ENCODE measurements at places on chromosomes 1 and 21.

GRCh38 chr1:57796616-57797015 lies 372.8 kb upstream of the DAB1 start:
- no peak for DNase-seq

GRCh38 chr1:236604905-236605806 lies 840 bp upstream of the HEATR1 start:
- DNase-seq = no peak

GRCh38 chr1:222225316-222225691 lies 322.6 kb downstream of the HHIPL2 start:
- no peak for DNase-seq

GRCh38 chr1:155976062-155976912 lies 2.1 kb downstream of the ARHGEF2 start:
- no peak for DNase-seq

GRCh38 chr1:28078680-28079626 lies 9.5 kb downstream of the EYA3 start:
- DNase-seq = no peak

DNA sequence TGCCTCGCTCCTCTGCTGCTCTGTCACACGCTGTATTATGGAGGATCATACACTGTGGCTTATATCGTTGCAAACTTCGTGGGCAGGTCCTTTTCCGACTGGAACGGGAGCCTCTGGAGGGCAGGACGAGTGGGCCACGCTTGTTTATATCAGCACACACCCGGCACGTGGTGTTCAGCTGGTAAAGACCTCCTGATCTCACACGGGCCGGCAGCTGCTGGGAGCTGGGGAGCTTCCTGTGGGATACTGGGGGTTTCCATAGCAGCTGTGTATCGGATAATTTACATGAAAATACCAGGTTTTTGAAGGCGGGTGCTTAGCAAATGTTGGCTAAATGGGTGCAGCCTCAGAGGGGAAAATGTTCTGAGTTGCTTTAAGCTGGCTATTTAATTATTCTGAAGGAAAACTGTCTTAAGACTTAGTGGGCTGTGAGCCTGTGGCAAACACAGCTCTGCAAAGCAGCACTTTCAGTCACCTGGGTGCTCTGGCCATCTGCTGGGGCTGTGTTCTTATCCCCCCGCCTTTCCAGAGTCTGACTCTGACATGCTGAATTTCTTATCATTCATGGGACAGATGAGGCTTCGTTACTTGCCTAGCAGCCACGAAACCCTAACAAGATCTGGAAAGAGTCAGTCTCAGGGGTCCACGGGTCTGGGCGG lies 103.6 kb upstream of the GCLM start:
- DNase-seq = no peak

- DNase-seq = no peak
Measured at GRCh38 chr1:166432655-166433054, 265.9 kb upstream of the FAM78B start.

DNA sequence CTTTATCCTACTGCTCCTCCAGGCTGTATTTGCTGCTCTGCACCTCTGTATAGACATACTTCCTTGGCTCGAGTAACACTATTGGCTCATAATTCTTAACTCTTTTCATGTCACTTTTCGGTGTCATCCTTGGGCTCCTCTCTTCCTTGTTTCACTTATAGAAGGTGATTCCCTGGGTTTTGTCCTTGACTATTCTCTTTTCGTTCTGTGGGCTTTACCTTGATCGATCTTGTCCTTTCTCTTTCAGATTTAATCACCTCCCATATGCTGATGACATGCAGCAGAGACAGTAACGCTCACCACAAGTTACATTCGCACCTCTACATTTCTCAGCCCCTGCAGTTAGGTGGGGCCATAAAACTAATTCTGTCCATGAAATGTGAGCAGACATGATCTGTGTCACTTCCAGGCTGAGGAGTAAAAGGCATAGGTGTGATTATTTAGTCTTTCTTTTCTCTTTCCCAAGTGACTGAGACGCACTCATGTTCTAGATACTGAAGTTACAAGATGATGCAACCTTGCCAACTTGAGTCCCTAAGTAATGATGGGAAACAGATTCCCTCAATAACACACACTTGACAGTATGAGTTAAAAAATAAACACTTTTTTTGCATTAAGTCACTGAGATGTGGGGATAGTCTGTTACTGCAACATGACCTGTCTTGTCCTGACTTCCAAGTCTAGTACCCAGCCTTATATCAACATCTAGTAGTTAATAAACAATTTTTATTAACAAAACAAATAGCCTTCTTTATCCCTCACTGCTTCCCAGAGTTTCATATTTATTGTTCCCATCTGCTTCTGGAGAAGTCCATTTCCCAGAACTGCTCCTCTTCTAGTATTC lies 49.9 kb upstream of the HAO2 start:
- no peak for DNase-seq

GRCh38 chr21:26715878-26716506 lies 129.2 kb downstream of the ADAMTS1 start:
- peak; percentile 49 for DNase-seq

DNA sequence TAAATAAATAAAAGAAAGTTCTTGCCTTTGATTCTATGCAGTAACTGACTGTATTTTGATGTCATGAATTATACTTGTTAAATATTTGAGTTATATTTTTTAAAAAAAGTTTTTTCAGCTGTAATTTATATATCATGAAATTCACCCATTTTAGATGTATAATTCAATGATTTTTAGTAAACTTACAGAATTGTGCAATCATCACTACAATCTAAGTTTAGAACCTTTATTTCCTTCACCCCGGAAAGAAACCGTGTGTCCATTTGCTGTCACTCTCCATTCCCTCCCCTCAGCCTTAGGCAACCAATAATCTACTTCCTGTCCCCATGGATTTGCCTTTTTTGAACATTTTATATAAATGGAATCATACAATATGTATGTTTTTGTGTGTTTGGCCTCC lies 32.5 kb upstream of the DISC1 start:
- no peak for DNase-seq

DNA sequence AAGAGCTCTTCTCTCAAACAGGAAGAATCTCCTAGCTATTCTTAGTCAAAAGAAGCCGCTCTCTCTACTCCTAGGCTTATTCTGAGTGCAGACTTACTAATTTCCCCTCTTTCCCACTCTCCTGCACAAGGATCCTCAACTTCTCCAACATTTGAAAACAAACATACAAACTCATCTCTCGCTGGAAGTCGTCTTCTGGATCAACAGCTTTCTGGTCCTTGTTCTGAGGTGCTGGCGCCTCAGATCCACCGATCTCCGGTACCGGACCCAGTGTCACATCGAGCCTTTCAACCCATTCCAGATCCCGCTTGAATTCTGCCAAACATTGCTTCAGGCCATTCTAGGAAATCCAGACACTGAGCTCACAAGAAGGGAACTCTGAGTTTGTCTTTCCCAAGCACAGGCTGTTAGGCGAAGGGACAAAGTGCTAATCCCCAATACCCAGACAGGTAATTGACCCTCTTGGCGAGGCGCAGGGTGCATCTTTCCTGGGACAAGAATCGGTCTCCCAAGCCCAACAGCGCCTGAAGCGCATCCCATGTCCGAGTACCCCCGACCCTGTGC lies 696 bp downstream of the EBNA1BP2 start:
- no peak for DNase-seq

- no peak for DNase-seq
Measured at GRCh38 chr1:7721940-7722669, 49.0 kb upstream of the VAMP3 start.

- DNase-seq = no peak
Measured at GRCh38 chr1:64826991-64827390, 82.1 kb downstream of the RAVER2 start.

GRCh38 chr1:36182734-36183133 lies 26.8 kb downstream of the MAP7D1 start:
- DNase-seq = no peak

DNA sequence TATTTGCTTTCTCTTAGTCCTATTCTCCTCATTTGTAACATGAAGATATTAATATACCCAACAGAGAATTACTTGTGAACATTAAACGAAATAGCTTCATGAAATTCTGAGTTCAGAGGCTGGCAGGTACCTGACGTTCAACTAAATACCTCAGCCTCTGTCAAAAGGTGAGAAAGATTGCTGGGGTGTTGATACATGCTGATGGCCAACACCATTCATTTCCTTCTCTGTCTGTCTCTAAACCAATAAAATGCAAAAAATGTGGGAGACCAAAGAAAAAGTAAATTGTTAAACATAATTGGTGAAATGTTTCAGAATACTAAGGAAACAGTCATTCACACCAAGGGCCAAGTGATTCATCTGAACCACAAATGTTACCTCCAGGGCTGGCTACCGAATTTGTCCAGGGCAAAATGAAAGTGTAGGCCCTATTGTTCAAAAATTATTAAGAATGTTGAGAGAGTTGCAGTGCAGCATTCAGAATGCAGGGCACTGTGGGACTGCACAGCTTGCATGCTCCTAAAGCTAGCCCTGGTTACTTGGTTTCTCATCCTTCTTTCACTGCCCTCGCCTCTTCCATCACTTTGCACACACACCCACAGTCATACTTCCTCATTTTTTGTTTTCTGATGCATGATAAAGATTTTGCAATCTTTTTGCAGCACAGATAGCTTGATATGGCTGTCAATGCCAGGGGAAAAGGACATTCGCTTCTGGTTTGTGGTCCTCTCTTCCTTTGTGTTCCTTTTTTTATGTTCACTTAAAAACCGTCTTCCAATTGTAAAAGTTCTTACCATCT lies 414.3 kb upstream of the NR5A2 start:
- no peak for DNase-seq

GRCh38 chr21:43369596-43370090 lies 57.3 kb downstream of the SIK1 start:
- DNase-seq = no peak

All from neuronal stem cell (in vitro differentiated cells).